ENCODE measurements at places on chromosomes 13 and 19.

GRCh38 chr19:54133312-54133956, 4.1 kb upstream of the CNOT3 start:
- DNase-seq = peak; percentile 72

DNA sequence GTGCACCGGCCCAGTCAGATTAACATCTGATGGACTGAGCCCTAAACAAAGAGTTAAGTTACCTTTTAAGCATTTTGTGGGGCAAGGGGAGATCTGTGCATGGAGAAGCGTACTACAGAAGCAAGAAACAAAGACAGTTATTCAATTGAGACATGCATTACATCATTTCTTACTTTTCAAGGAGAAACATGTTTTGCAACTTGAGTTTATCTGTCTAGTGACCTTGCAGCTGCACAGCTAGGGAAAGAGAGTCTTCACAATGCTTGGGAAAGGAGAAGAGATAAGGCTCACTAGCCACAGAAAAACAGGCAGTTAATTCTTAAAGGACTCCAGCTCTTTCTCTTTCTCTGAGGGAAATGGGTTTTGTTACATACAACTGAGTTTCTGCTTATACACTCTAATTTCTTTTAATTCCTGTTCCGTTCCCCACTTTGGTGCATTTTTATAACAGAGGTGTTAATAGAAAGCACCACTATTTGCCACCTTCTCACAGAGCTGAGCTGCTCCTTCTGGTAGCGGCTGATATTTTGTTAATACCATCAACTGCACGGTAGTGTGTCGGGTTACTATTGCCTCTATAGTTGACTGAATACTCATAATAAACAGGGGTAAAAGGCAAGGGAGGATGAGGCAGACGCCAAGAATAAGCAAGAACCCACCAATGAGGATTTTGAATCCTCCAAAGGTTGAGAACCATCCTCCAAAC, 55.9 kb downstream of the ZNF431 start:
- no peak for DNase-seq

DNA sequence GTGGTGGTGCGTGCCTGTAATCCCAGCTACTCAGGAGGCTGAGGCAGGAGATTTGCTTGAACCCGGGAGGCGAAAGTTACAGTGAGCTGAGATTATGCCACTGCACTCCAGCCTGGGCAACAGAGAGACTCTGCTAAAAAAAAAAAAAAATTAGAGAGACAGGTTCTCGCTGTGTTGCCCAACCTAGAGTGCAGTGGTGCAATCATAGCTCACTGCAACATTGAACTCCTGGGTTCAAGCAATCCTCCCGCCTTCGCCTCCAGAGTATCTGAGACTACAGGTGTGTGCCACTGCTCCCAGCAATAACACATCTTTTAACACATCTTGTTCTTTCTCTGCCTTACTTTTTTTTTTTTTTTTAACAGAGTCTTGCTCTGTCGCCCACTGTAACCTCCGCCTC, 32.7 kb downstream of the CLEC17A start:
- DNase-seq = no peak

GRCh38 chr13:48680756-48681392, 27.1 kb downstream of the CYSLTR2 start:
- DNase-seq = no peak

GRCh38 chr13:83765796-83766195, 116.5 kb downstream of the SLITRK1 start:
- DNase-seq = no peak

GRCh38 chr19:33758541-33759013, 38.1 kb upstream of the KCTD15 start:
- DNase-seq = no peak

GRCh38 chr13:76656056-76656455, 230.1 kb downstream of the KCTD12 start:
- no peak for DNase-seq

DNA sequence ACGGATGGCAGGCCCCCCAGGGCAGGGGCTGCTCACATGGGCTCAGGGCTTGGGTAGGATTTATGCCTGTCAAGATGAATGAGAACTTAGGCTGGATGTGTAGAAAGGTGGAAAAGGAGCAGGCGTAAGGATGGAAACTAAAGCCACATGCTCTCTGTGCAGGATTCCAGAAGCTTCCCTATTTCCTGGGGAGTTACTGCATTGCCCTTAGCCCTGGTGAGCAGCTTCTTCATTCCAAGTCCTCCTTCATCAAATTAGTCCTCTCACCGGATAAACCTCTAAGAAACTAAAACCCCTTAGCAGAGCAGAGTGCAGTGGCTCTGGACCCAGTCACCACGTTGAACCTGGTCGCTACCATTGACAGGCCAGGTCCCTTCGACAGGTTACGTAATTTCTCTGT, 7.4 kb downstream of the ATP12A start:
- DNase-seq = no peak

GRCh38 chr13:110304256-110304655, 2.7 kb downstream of the COL4A1 start:
- DNase-seq = no peak

- no peak for DNase-seq
Measured at GRCh38 chr13:33277946-33278345, 7.6 kb downstream of the STARD13 start.

DNA sequence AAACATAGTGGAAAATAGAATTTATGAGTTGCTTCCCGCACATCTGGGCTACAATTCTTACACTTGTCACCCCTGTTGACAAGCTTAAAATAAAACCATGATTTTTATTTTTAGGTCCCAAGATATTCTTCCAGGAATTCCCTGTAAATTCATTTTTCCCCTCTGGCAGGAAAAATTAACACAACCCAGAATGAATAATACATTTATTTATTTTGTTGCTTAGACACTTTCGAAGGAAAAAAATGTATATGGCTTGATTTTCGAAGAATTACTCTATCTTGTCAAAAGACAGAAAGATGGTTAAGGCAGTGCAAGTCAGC, 74.4 kb downstream of the LHFPL6 start:
- DNase-seq = no peak

GRCh38 chr13:92137520-92137919, 739.1 kb downstream of the GPC5 start:
- DNase-seq = no peak

GRCh38 chr19:17328517-17329365, 5.9 kb downstream of the ANO8 start:
- DNase-seq = peak; percentile 42

GRCh38 chr13:45194081-45194939, 6.5 kb downstream of the KCTD4 start:
- no peak for DNase-seq

- no peak for DNase-seq
Measured at GRCh38 chr13:93420887-93421286, 194.3 kb downstream of the GPC6 start.

- DNase-seq = no peak
Measured at GRCh38 chr13:102915393-102915930, 69.6 kb downstream of the ERCC5 start.

GRCh38 chr13:32829269-32829668, 187.0 kb upstream of the KL start:
- DNase-seq = no peak

- DNase-seq = no peak
Measured at GRCh38 chr19:47353307-47353712, 4.2 kb downstream of the DHX34 start.

- no peak for DNase-seq
Measured at GRCh38 chr13:98595134-98595533, 18.2 kb upstream of the STK24 start.

DNA sequence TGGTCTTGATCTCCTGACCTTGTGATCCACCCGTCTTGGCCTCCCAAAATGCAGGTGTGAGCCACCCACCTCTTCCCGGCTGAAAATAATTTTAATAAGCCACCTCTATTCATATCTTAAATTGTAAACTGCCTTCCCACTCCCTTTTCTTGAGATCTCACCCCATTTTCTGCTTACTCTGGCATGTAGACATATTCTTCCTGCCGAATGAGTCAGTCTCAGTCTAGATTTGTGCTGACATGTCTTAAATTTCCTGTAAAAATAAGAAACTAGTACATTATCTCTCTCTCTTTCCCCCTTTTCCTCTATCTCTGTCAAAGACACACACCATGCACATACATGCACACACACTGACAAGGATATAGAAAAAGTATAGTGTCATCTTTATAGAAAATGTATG, 60.9 kb downstream of the THSD1 start:
- no peak for DNase-seq

DNA sequence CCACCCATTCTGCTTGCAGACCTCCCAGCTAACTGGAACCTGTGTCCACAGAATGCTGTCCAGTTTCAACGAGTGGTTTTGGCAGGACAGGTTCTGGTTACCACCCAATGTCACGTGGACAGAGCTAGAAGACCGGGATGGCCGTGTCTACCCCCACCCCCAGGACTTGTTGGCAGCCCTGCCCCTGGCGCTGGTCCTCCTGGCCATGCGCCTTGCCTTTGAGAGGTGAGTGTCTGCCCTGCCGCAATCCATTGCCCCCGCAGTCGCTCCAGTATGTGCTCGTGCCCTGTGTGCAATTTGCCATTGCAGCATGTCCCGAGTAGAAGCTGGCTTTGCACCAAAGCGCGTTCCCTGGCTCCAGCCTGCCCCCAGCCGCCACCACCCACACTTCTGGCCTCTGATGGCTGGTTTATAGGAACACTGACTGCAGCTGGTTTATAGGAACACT, 41.9 kb downstream of the CERS4 start:
- DNase-seq = no peak

- no peak for DNase-seq
Measured at GRCh38 chr13:27168086-27168485, 3.5 kb downstream of the USP12 start.

- no peak for DNase-seq
Measured at GRCh38 chr19:35963514-35963913, 27.3 kb downstream of the LRFN3 start.

- DNase-seq = no peak
Measured at GRCh38 chr13:46025157-46025556, 27.4 kb downstream of the ZC3H13 start.

- DNase-seq = no peak
Measured at GRCh38 chr13:49455007-49455398, 10.9 kb downstream of the SETDB2 start.

GRCh38 chr13:70874636-70875035, 766.4 kb upstream of the KLHL1 start:
- no peak for DNase-seq

- peak; percentile 27 for DNase-seq
Measured at GRCh38 chr13:95564733-95565291, 12.3 kb downstream of the CLDN10 start.

GRCh38 chr13:25869941-25870340, 181.9 kb downstream of the SHISA2 start:
- no peak for DNase-seq

DNA sequence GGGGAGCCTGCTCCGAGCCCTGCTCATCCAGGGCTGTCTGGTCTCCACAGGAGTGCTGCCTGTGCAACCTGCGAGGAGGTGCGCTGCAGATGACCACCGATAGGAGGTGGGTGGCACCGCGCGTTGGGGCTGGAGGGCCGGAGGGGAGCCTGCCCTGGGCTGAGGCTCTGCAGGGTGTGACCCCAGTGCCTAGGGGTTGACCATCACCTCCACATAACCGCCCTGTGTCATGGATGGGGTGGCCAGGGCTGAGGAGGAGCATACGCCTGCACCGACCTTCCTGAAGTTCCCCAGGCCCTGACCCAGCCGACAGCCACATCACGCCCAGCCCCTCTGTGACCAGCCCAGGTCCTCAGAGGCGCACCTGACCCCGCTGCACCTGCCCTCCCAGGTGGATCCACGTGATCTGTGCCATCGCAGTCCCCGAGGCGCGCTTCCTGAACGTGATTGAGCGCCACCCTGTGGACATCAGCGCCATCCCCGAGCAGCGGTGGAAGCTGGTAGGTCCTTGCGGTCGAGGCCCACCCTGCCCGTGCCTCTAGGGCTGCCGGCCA, 168.7 kb downstream of the KDM4B start:
- DNase-seq = no peak

DNA sequence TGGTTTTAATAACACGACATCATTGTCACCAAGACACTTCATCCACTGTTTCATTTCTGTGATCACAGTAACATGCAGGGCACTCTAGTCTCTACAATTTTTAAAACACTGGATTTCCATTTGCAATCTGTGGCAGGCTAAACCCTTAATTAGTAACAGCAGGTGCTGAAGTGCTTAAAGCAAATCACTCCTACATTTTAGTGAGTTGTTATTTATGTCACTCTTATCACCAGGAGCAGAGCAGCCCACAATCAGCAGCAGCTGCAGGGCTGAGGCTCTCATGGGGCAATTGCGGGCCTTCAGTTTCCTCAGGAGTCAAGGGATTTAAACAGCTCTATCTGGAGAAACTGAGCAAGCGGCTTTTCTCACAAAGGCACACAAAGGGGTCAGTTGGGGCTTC, 1.6 kb downstream of the SOHLH2 start:
- no peak for DNase-seq

DNA sequence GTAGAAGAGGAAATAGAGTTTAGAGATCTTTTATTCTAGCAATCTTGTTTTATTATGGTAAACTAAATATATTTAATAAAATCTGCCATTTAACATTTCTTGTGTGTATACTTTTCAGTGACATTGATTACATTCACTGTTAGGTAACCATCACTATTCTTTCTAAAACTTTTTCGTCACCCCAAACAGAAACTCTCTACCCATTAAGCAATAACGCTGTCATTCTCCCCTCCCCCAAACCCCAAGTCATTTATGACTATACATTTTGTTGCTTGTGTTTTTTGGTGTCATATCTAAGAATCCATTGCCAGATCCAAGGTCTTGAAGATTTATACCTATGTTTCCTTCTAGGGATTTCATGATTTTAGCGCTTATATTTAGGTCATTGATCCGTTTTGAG, 10.6 kb downstream of the URI1 start:
- no peak for DNase-seq

DNA sequence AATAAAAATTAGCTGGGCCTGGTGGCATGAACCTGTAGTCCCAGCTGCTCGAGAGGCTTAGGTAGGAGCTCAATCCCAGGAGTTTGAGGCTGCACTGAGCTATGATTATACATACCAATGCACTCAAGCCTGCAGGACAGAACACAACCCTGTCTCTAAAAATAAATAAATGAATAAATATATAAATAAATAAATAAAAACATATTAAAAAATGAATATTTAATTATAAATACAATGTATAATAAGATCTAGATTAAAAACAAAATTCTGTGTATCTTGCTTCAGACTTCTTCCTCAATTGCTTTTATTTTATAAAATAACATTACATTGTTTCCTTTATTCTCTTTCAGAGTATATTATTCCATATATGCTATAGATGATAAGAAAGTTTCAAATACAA, 1964.1 kb downstream of the PCDH9 start:
- no peak for DNase-seq

DNA sequence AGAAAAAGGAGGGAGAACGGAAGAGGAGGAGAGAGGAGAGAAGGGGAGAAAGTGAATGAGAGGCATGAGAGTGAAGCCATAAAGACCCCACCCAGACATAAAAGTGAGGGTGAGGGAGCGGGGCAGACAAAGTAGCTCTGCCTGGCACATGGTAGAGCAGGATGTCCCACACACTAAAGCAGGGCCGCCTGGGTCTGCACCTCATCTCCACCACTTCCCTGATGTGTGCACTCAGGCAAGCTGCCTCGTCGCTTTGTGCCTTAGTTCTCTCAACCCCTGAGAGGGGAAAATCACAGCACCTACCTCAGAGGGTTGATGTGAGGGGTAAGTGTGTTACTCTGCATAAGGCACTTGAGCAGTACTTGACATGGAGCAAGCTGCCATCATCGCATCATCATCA, 488.1 kb downstream of the COG6 start:
- no peak for DNase-seq

GRCh38 chr19:10915130-10916091, 13.0 kb downstream of the YIPF2 start:
- DNase-seq = no peak

Measured in CD4-positive, alpha-beta T cell (primary cell).